Esophagus muscularis mucosa (tissue), 4 donors: ENCODE measurements at places on chromosomes 6 and 20. TPM values are rescaled to one million over a fixed set of nuclear protein-coding genes. Genes with fewer than 3 reads are reported as not detected.

DNA sequence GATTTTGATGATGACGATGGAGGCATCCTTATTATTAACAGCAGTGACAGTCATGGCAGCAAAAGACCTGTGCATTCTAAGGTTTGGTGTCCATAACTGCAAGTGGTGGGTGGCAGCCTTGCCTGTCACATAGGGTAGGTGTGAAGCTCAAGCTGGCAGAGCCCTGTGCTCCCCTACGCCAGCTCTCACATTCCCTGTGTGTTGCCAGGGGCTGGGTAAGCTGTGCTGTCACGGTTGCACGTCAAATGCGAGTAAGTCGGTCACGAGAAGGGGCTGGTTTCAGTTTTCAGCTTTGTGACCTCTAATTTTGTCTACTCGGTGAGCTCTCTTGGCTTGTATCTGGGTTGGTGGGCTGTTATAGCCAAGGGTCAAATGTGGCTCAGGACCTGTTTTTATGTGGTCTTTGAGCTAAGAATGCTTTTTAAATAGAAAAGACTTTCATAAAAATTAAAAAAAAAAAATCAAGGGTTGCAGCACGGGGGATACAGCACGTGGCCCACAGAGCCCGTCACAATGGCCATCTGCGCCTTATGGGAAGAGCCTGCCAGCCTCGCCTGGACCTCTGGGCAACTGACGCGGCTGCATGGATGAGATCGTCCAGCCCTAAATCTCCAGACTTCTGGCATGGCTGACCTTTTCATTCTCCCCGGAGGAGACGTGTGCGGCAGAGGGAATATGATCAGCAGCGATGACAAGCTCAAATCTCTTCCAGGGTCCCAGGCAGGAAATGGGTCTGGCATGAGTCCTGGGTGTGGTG, 148.5 kb downstream of the PHACTR3 start:
- H3K4me1 ChIP-seq, result peaks cover 37% of the 10 kb centered on the region
- H3K36me3 ChIP-seq, result no peaks in the 10 kb centered on the region

- DNase-seq, result no peak
- H3K4me3 ChIP-seq, result no peak overlapping the region
These were observed 1192.4 kb upstream of the CITED2 start for GRCh38 chr6:140566781-140567277.

- no peak overlapping the region for H3K4me3 ChIP-seq
- DNase-seq, result no peak
- no peaks in the 10 kb centered on the region for H3K36me3 ChIP-seq
- no peaks in the 10 kb centered on the region for H3K27me3 ChIP-seq
These were observed 198.6 kb upstream of the CDH4 start for GRCh38 chr20:61053487-61053886.

GRCh38 chr6:11009353-11009752, 34.8 kb downstream of the ELOVL2 start:
- peaks cover 19% of the 10 kb centered on the region for H3K4me1 ChIP-seq
- no peak for DNase-seq

DNA sequence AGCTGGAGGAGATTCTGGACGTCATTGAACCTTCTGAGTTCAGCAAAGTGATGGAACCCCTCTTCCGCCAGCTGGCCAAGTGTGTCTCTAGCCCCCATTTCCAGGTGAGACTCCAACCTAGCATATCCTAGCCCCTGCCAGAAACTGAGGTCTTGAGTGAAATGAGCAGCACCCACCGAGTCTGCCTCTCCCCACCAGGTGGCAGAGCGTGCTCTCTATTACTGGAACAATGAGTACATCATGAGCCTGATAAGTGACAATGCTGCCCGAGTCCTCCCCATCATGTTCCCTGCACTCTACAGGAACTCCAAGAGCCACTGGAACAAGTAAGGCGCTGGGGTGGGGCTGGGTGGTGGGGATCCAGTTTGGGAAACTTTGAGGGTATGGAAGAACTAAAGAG, 4.6 kb downstream of the MEA1 start:
- no peaks in the 10 kb centered on the region for H3K27me3 ChIP-seq
- no peak overlapping the region for H3K4me3 ChIP-seq
- H3K36me3 ChIP-seq, result peaks cover 68% of the 10 kb centered on the region
- peaks cover 13% of the 10 kb centered on the region for H3K4me1 ChIP-seq
- DNase-seq, result no peak

MYB gene
- total RNA-seq, result 0.29 TPM
